HFFc6 (cell line): ENCODE measurements at places on chromosomes 13 and 19.
A peak's percentile ranks its signal among the peaks of the same experiment; 100 is the strongest.

GRCh38 chr19:979318-979741 is 4.8 kb upstream of the WDR18 start:
- no peak for DNase-seq

GRCh38 chr19:4197625-4198466 is 15.4 kb downstream of the ANKRD24 start:
- DNase-seq: no peak

- DNase-seq: peak; percentile 30
Observed at GRCh38 chr13:45200701-45201232, at the start of gene KCTD4. TSS of gene KCTD4 (minus strand) at chr13:45201045. CDS start at chr13:45194567, 6,478 bp downstream.

- no peak for DNase-seq
Observed at GRCh38 chr13:23637829-23638228, 67.6 kb downstream of the TNFRSF19 start.

- no peak for DNase-seq
Observed at GRCh38 chr13:49443357-49443703, 534 bp downstream of the CAB39L start.

GRCh38 chr13:105725887-105726286 is 809.6 kb downstream of the EFNB2 start:
- no peak for DNase-seq

DNA sequence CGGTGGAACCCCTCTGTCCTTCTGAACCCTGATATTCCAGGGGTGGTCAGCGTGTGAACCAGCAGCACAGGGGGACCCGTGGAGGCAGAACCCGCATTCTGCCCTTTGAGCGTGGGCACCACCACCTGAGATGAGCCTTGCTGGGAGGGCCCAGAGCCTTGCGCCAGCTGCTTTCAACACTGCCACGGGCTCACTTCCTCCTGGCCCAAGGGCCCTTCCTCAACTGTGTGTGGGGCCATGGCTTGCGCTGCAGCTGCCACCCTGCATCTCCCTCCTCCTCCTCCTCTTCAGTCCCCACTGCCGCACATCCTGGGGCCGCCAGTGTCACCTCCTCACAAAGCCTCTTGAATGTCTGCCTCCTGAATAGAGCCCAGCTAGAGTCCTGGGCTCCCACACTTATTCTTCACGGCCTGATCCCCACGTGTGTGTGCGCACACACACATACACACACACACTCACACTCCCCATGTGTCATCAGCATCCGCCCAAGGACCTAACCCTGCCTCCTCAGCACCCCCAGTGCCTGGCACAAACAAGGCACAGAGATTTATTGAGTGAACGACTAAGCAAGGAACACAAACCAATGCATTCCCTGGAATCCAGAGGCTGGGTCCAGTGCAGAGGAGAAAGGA is 26.9 kb upstream of the TMEM160 start:
- DNase-seq: no peak

- no peak for DNase-seq
Observed at GRCh38 chr13:100523411-100523810, 65.2 kb downstream of the GGACT start.

DNA sequence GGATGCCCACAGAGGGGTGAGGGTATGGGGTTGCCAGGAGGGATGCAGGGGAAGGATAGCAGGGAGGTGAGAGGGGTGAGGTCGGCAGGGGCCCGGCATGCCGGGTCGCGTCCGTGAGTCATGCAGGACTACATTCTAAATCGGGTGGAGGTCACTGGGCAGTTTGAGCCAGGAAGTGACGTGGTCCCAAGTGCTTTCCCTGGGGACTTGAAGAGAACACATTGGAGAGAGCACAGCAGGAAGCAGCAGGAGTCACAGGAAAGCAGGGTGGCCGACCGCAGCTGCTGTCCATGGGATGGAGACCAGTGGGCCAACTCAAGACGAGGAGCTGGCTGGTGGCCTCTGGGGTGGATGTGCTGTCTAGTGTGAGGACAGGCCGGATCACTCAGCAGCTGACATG is 92.0 kb upstream of the WASF3 start:
- no peak for DNase-seq
